HL-60 (cell line): ENCODE measurements at places on chromosomes 6 and 20.

- DNase-seq = no peak
These were observed 637 bp downstream of the TFB1M start for GRCh38 chr6:155313602-155314091.

- no peak for DNase-seq
These were observed 425.7 kb upstream of the ARID1B start for GRCh38 chr6:156351346-156351966.

GRCh38 chr20:50534567-50534966 lies 24.4 kb downstream of the PTPN1 start:
- no peak for DNase-seq

GRCh38 chr6:13742961-13743735 lies 31.5 kb upstream of the RANBP9 start:
- no peak for DNase-seq

DNA sequence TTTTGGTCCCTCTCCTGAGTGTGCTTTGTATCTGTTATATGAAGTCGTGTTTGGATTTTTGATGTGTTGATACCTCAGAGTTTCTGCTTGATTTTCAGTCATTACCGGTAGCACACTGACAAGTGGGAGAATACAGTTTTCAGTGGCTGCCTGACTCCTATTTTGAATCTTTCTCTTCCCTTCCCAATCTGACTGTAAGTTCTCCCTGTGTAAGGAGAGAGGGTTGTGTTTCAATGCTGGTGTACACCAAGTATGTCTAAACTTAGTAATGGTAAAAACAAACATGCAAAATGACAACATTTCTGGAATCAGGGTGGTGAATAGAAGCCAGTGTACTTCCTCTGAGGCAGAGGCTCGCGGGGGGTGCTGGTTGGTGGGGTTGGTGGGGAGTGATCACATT lies 103.4 kb downstream of the HIVEP1 start:
- no peak for DNase-seq

- no peak for DNase-seq
These were observed 167.6 kb downstream of the PLCB4 start for GRCh38 chr20:9236458-9236857.

DNA sequence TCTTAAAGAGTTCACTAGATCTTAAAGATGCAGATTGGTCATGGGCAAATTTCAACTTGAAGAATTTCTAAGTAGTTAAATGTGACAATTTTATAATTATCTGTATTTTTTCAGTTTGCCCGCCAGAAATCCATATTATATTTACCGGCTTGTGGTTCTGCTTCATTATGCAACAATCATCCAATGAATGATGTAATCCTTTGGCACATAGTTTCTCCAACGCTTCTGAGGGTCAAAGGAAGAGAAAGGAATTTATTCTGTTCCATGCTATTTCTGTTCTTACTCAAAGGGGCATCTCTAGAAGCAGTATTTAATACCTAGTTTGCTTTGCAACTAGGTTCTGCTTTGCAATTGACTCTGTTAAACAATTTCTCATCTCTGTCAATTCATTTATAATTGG lies 359.3 kb upstream of the PLCB4 start:
- no peak for DNase-seq

GRCh38 chr20:57870597-57871236 lies 160.9 kb upstream of the PMEPA1 start:
- no peak for DNase-seq

GRCh38 chr20:57491373-57491772 lies 33.6 kb downstream of the CTCFL start:
- DNase-seq = no peak

DNA sequence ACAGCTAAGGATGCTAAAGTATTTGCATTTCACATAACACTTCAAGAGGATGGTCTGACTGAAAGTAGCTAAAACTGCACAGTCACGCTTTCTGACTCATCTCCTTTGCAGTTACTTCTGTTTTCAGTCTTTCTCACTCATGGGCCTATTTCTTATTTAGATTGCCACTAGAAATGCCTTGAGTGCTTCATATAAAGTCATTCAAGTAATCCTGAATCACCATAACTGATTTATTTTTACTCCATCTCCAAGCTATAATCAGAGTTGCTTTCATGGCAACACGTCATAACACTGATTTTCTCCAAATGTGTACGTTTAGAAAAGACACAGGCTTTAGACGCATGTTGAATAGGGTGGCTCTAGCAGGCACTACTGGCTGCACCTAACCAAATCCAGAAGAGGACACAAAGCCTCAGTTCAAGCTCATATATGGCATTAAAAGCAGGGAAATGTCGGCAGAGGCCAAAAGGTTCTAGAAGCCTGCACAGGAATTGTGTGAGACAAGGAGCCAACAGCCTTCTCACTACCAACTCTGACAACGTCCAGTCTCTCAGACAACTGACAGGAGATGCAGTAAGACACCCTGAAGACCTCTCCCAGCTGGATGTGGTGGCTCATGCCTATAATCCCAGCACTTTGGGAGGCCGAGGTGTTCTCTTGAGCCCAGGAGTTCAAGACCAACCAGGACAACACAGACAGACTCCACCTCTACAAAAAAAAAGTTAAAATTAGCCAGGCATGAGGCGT lies 64.1 kb upstream of the BEND6 start:
- DNase-seq = peak; percentile 18

DNA sequence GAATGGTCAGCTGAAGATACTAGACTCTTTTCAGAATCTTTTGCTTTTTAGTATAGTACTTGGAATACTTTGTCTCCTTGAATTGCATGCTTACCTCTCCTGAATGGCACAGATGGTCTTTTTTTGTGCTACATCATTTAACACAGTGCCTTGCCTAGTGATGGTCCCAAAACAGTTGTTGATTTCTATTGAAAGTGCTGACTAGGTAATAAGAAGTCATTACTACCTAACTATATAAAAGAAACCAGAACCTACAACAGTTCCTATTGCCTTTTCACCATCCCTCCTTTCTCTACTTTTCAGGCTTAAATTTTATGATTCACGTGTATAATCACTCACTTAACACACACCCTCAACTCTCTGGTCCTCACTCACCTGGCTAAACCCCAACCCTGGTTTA lies 64.6 kb upstream of the PRND start:
- DNase-seq = no peak

DNA sequence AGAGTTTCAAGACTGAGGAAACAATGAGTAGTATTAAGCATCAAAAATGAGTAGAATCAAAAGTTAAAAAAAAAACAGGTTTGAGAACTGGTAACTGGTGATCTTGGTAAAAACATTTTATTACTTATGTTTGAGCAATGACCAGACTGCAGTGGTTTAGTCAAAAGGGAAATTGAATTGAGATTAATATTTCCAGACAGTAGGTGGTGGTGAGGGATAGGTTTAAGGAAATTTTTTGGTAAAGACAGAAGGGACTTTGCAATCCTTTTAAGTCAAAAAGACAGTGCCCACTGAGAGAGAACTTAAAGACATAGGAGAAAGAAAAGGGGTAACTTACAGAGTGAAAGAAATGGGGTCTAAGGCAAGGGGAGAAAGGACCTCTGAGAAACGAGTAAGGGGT lies 156.9 kb downstream of the ASCC3 start:
- DNase-seq = no peak

GRCh38 chr6:14273191-14273590 lies 155.6 kb downstream of the CD83 start:
- DNase-seq = no peak

DNA sequence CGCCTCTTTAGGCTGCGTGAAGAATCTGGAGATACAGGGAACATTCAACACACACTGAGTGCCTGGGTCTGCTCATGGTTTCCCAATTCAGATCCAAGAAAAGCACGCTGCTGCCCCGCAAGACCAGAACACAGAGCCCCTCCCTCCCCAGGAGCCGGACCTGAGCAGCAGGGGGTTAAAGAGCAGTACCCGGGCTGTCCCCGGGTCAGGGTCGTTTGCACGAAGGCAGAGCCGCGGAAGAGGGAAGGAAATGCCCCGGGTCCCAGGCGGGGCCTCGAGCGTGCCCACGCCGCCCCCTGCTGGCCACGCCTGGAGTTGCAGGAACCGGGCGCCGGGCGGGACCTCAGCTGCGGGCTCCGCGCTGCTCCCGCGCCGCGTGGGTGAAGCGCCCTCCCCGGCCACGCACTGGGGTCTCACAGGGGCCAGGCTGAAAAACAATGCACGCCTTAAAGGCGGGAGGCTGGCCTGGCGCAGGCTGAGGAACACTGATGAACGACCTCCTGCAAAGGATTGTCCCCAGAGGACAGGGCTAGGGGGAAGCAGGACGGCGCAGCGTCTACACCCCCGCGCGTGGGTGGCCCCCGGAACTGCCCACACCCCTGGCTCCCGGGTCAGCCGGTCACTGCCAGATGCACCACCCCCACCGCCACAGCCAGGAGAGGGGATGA lies 48.9 kb downstream of the ANKRD60 start:
- DNase-seq = peak; percentile 35

DNA sequence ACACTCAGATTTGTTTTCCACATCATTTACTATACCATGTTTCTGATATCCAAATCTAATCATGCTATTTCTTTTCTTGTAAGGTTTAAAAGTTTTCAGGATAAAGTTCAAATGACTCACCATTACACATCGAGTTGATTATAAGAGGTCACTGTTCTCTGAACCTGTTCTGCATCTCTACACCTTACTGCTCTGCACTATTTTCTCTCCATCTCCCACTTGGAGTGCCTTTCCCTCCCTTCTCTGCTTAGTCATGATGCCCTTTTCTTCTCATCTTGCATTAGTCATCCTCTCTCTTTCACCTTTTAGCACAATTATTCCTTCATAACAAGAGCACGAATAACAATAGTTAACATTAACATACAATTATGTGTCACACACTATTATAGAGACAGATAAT lies 37.5 kb upstream of the FUT9 start:
- no peak for DNase-seq

DNA sequence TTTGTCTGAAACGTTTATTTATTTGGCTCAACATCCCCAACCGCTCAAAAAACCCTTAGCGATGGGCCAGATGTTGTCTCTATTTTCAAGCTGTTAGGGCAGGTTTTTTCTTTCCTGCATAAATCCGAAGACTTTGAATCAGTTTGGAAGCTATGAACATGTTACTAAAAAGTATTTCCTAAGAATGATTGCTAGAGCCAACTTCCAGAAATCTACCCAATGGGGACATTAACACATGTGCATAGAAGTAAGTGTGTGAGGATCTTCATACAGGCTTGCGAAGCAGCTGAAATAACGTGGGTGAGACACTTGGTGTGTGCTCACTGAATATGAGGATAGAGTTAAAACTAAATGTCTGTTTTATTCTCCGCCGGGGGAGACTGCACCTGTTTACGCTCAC lies 106.8 kb downstream of the BCAS1 start:
- no peak for DNase-seq

DNA sequence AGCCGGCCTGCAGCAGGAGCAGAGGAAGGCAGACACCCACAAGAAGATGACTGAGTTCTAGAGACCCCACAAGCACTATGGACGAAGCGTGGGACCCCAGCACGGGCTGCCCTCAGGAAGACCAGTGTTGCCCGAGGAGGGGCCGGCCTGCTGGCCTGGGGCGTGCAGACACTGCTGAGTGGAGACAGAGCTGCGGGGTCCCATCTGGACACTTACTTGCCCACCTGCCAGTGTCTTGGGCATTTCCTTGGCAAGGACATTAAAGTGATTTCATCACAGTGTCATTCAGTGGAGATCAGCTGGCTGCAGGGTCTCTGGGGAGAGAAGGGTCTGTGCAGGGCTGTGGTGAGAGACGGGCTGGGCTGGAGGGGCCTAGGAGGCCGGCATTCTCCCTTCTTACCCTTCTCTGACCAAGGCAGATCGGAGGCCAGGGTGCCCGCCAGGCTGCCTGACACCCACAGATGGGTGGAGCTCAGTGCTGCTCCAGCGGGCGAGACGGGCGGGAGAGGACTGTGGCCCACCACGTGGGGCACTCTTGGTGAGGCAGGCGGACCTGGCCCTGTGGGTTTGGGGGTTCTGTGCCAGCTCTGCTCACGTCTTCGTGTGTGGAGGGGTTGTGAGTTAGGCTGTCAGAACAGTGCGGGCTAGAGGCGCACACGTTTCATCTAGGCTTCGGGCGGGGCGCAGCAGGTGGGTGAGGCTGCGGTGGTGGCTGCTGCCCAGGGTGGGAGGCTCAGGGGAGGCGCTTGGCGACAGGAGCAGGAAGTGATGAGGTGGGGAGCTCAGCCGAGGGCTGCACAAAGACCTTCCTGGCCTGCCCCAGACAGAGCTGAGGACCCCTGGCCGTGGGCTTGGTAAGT lies at the start of gene LIME1:
Gene LIME1, plus strand, starts transcription at position 806 of the 860 bp plus-strand sequence. CDS start 886 bp downstream, outside the sequence.
- no peak for DNase-seq

- DNase-seq = peak; percentile 76
These were observed 90.0 kb upstream of the IFNGR1 start for GRCh38 chr6:137309078-137309762.

GRCh38 chr6:157036245-157036711 lies 259.1 kb downstream of the ARID1B start:
- no peak for DNase-seq

DNA sequence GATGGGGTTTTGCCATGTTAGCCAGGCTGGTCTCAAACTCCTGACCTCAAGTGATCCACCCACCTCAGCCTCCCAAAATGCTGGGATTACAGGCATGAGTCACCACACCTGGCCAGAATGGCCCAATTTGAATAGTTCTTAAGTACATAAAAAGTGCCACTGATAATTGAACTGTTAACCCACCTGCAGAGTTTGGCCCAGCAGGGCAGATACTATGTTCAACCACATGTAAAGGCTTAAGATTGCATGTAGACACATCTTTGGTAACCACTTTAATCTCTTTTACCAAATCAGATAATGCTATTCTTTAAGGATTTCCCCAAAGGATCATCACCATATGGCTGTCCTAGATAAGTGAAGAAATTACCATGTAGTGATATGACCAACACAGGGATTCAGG lies 21.3 kb upstream of the SGK1 start:
- DNase-seq = no peak

GRCh38 chr6:75204959-75205775 lies 686 bp downstream of the COL12A1 start:
- DNase-seq = no peak

DNA sequence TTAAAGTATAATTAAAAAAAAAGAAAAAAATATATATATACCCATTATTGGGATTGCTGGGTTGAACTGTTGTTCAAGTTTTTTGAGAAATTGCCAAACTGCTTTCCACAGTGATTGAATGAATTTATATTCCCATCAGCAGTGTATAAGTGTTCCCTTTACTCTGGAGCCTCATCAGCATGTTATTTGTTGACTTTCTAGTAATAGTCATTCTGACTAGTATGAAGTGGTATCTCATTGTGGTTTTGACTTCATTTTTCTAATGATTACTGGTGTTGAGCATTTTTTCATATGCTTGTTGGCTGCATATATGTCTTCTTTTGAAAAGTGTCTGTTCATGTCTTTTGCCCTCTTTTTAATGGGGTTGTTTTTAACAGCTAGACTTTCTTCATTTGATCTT lies 1260.8 kb upstream of the GJE1 start:
- DNase-seq = no peak
